ENCODE measurements at places on chromosomes 13 and 19.

- DNase-seq: no peak
Observed at GRCh38 chr13:110340812-110341444, 33.8 kb downstream of the COL4A2 start.

DNA sequence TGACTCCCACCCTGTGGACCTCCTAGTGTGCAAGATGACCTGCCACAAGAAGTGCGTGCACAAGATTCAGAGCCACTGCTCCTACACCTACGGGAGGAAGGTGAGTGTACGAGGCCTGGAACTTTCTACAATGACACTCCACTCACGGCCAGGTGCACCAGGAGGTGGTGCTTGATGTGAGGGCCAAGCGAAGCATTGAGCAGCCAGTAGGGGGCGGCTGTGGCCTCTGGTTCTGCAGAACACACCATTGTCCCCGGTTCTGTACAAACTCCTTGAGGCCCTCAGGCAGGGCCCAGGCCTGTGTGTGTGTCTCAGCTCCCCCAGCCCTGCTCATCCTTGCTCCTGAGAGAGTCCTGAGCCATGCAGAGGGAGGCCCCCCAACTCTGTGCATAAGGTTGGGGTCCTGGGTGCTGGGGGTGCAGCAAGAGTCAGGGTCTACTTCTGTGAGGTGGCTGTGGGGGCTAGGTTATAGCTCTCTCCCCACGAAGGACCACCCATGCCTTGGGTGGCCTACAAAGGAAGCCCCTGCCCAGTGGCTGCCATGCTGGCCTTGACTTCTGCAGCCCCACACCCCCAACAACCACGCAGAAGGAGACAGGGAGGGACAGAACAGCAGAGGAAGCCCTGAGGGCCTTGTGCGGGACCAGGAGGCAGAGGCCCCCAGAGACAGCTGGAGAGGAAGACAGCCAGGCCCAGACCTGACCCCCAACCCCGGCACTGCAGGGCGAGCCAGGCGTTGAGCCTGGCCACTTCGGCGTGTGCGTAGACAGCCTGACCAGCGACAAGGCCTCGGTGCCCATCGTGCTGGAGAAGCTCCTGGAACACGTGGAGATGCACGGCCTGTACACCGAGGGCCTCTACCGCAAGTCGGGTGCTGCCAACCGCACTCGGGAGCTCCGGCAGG lies 9.7 kb upstream of the USE1 start:
- DNase-seq: peak; percentile 48

GRCh38 chr13:100306434-100306999 lies 217.6 kb downstream of the PCCA start:
- no peak for DNase-seq

DNA sequence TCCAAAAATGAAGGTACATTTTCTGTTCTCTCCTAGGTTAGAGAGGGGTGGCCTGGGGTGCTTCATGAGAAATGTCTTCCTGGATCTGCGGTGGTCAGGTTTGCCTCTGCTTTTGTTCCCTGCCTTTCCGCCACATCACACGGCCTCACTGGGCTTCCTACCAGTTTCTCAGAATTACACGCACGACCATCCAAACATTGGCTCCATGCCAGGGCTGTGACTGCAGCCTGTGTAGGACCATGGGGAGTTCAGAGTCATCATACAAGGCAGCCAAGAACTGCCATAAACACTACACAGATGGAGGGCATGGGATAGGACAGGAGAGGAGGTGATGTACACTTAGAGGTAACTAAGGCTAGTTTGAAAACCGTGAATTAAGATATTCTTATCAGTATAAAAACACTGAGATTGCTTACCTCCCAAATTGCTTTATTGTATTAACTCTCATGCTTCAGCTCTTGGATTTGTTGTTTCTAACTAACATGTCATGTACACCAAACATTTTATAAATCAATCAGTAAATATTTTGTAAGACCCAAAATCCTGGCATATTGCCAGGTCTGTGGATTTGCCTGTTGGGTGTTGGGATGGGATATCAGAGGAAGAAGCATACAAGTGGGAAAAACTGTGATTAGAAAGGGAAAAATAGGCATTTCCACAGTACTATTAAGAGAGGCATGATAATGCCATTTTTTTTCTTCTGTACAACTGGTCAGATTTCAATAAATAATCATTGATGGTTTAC lies 45.2 kb downstream of the CDADC1 start:
- DNase-seq: no peak
